GM12864 (cell line): ENCODE measurements at places on chromosomes 3 and 15.

DNA sequence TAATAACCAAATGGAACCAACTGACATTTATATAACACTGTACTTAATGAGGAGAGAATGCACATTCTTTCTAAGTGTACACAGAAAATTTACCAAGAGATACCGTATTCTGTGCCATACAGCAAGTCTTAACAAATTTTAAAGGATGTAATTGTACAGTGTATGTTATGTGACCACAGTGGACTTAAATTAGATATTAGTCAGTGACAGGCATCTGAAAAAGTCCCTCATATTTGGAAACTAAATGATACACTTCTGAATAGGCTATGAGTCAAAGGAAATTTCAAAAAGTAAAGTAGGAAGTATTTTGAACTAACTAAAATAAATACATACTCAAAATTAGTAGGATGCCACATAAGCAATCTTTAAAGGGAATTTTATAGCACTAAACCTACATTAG, 59.6 kb upstream of the P3H2 start:
- no peak for DNase-seq

DNA sequence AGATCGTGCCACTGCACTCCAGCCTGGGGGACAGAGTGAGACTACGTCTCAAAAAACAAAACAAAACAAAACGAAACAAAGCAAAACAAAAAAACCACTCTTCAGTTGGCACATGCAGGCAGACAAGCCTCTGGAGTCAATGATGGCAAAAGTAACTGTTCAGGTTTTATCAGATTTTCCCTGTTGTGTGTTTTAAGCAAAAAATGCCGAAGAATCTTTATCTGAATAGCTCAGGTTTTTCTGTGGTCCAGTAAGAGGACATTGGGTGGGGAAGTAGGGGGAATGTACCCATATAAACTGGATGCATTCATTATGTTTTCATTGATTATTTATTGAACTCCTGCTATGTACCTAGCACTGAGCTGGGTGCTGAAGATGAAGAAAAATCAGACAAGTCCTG, 20.8 kb upstream of the BCL2A1 start:
- DNase-seq, result no peak

- DNase-seq, result no peak
These were observed 872.3 kb downstream of the ROBO1 start for GRCh38 chr3:78895528-78895927.

GRCh38 chr15:89533861-89534544, 37.6 kb upstream of the RHCG start:
- no peak for DNase-seq

- no peak for DNase-seq
These were observed 9.6 kb upstream of the RASA2 start for GRCh38 chr3:141477224-141477623.

GRCh38 chr3:64595253-64595694, 92.5 kb downstream of the ADAMTS9 start:
- DNase-seq, result no peak

DNA sequence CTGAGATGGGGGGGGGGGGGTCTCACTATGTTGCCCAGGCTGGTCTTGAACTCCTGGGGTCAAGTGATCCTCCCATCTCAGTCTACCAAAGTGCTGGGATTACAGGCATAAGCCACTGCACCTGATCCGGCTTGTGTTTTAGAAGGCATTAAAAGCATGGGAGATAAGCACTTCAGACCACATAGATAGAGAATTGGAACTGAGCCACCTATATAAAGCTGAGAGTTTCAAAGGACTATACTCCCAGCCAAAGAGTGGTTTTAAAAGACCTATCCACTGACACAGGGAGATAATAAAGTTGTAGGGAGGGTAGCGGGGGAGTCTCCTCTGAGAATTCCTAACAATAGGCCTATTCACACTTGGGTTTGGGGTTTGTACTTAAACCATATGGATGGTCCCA, 34.8 kb downstream of the DENND4A start:
- no peak for DNase-seq

GRCh38 chr3:124904835-124905492, 17.8 kb upstream of the ITGB5 start:
- DNase-seq, result no peak

- no peak for DNase-seq
These were observed 6.0 kb downstream of the UBL7 start for GRCh38 chr15:74454764-74455500.
